Foreskin keratinocyte (primary cell): ENCODE measurements at places on chromosomes 2 and 18. TPM values are rescaled to one million over a fixed set of nuclear protein-coding genes. Genes with fewer than 3 reads are reported as not detected.
A peak's percentile ranks its signal among the peaks of the same experiment; 100 is the strongest.

Gene KLHL30
- total RNA-seq = not detected in 2 replicates

Gene CNDP1
- not detected in 2 replicates for total RNA-seq

Gene MYO3B
- total RNA-seq = 2.6 and 2.8 TPM in 2 replicates

Gene IL1F10
- not detected in 2 replicates for total RNA-seq

Gene TRIM54
- total RNA-seq = not detected in 2 replicates

Gene LYPD6
- 8.2 and 10.2 TPM in 2 replicates for total RNA-seq

Gene KIAA2012
- total RNA-seq = not detected in 2 replicates

Gene PLGLB1
- 0.28 and 0.54 TPM in 2 replicates for total RNA-seq

Gene FAM124B
- total RNA-seq = not detected in 2 replicates

Gene KCNS3
- 5.1 and 12.0 TPM in 2 replicates for total RNA-seq

Gene TRABD2A
- total RNA-seq = 1.1 and 1.5 TPM in 2 replicates

DNA sequence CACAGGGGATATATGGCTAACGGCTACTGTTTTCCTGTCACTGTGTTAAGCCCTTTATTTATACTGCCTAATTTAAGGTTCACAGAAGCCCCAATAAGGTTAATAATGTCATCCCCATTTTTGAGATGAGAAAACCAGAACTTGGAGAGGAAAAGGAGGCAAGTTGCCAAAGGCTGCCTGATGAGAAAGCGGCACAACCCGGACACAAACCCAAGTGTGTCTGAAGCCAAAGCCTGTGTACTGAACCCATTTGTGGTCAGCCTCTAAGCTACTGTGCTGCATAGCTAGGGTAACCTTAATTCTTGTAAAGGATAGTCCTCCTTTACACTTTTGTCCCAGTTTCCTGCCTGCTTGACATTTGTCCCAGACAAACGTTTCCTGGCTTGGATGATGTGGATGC lies 954.7 kb upstream of the FANCL start:
- no peak for DNase-seq

- DNase-seq = no peak
Measured at GRCh38 chr2:148643998-148644882, at the start of gene EPC2. TSS of gene EPC2 (plus strand) at chr2:148644751. CDS start at chr2:148645018, 267 bp downstream.

DNA sequence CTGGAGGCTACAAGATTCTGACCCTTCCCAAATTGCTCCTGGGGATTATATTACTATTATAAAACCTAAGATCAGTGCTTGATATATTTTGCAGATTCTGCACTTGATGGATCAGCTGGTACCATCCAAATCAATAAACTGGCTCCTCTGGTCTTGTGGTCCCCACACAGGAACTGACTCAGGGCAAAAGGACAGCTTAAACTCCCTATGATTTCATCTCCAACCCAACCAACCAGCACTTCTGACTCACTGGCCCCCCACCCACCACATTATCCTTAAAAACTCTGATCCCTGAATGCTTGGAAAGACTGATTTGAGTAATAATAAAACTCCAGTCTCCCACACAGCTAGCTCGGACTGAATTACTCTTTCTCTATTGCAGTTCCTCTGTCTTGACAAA lies 82.1 kb downstream of the TMEM163 start:
- no peak for DNase-seq

DNA sequence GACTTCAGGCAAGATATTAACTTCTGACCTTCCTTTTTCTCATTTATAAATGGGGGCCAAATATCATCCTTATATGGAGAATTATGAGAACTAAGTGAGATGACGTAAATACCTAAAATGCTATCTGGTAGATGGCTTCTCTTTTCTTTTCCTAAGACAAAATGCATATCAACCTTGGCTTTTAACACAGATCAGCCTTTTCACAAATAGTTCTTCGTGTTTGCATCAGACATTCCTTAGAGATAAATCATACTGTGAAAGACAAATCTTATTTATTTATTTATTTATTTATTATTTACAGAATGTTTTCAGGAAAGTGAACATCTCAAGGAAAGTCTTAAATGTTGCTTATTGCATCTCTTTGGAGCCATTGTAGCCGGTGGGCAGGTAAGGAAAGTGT lies 62.8 kb downstream of the NBEAL1 start:
- DNase-seq = peak; percentile 1

DNA sequence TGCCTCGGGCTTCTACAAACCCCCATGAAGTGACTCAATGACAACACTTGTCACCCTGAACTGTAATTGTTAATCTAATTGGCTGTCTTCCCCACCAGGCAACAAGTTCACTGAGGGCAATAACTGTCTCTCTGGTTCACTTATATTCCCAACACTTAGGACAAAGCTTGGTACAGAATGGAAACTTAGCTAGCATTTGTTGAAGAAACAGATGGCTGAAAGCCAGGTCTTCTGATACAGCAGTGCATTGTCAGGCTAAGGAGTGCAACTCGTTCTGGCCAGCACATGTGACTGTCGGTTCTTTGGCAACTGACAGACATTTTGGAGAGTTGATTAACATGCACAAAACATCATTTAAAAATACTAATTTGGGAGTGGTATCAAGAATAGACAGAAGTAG lies 14.6 kb upstream of the DNAJC27 start:
- DNase-seq = no peak

DNA sequence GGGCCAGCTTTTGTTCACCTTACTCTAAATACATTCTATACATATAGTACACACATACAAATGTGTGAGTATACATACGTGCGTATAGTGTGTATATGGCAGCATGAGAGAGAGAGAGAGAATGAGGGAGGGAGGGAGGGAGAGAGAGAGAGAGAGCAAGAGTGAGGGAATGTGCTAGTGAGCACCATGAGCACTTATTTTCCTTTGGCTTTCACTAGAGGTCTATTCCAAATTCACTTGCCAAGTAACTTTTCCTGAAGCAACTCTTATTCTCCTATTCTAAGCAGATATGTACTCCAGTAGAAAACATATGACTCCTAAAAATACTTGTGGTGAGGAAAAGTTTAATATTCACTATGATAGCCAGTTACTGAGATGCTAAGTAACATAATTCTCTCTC lies 85.7 kb downstream of the COBLL1 start:
- DNase-seq = no peak

GRCh38 chr2:225065882-225066281 lies 23.6 kb upstream of the DOCK10 start:
- DNase-seq = no peak

DNA sequence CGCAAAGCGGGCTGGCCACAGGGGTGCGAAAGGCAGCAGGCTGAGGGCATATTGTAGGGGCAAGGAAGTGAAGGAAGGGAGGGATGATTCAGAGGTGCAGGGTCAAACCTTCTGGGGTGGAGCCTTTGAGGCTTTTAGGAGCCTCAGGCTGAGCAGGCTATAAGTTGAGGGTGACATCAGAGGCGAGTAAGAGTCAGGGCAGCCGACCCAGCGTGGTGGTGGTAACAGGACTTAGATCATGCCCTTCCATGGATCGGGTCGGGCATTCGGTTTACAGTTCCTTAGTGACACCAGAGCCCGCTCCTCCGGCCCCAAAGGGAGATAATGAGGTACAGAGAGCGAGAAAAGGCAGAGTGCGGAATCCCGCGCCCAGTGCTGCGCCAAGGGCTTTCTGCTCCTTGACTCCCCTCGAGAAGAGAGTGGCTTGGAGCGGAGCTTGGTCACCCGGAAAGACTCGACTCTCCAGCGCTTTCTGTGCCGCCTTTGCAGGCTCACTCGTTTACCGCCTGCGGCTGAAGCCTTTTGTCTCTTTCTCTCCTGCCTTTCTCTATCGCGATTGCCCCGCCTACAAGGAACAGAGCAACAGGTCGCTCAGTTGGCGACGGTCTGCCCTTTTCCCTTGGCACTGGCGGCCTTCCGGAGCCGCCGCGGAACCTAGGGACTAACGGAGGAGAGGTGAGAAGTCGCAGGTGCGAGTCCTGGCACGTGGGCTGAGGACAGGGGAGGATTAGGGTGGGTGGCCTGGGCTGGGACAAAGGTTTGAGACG lies 720 bp downstream of the LBX2 start:
- DNase-seq = peak; percentile 34

GRCh38 chr2:37232131-37232933 lies 874 bp downstream of the NDUFAF7 start:
- peak; percentile 7 for DNase-seq

GRCh38 chr2:44112096-44112495 lies 56.6 kb upstream of the PPM1B start:
- DNase-seq = no peak

GRCh38 chr2:22748909-22749308 lies 636.1 kb upstream of the KLHL29 start:
- no peak for DNase-seq

DNA sequence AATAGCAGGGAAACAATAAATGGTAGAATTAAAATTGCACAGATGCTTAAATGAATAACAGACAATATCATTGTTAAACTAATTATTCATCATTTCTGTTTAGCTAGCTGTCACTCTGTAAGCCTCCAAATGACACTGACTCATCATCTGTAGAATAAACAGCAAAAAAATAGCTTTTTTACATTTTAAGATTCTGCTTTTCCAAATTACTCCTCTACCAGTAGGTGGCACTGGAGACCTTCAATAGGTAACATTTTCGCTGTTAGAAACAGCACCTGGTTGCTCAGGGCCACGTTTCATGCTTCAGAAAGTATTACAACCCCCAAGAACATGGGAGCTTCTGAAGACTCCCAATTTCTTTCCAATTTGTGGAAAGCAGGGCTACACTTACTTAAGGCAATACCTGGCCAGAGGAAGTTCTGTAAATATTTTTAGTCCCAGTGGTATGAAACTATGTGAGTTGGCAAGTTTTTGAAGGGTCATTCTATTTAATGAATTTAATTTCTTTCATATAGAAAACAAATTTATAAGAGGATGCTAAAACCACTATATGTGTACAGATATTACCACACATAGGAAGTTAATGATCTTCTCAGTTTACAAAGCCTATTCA lies 45.4 kb downstream of the TTN start:
- peak; percentile 38 for DNase-seq

- DNase-seq = no peak
Measured at GRCh38 chr2:11029136-11029535, 117.4 kb downstream of the KCNF1 start.

- peak; percentile 21 for DNase-seq
Measured at GRCh38 chr2:143949121-143949848, 570.6 kb downstream of the ZEB2 start.

GRCh38 chr2:37871456-37872191 lies 53.5 kb upstream of the RMDN2 start:
- DNase-seq = peak; percentile 88

DNA sequence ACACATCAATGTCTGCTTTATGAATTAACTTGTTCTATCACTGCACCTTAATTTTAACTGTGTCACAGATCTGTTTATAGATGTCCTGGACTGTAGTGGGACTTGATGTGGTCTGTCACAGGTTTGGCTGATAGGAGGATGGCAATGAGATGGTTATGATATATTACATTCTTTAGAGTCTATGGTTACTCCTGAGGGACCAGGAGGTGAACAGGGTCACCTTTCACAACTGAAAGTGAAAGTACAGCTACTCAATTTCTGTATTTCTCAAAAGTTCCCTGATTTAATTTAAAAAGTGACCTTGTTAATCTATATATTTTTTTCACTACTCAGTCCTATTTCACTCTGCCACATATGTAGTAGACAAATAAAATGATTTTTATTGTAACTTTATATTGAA lies 1284.1 kb upstream of the GYPC start:
- no peak for DNase-seq

- no peak for DNase-seq
Measured at GRCh38 chr2:1673160-1673944, 71.0 kb downstream of the PXDN start.

- no peak for DNase-seq
Measured at GRCh38 chr2:102291319-102292075, 19.9 kb upstream of the IL1RL1 start.

DNA sequence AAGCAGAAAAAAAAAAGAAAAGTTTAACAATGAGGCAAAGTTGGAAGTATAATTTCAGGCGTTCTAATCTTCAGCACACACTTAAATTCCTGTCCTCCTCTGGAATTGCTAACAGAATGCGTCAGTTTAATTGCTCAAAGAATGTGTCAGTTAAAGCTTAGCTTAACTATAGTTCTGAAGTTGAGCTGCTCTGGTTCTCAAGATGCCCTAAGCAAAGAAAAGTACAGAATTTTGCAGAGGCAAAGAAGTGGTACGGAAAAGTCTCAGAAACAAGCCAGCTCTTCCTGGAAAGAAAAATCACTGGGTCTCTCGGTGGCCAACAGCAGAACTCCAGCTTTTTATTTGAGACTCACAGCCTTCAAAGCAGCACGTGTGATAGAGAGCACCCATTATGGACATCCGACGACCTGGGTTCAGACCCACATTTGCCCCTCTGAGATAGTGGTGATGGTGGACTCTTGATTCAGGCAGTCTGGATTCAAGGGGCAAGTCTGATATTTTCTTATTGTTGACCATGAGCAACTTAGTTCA lies 22.2 kb upstream of the MYO3B start:
- DNase-seq = no peak

DNA sequence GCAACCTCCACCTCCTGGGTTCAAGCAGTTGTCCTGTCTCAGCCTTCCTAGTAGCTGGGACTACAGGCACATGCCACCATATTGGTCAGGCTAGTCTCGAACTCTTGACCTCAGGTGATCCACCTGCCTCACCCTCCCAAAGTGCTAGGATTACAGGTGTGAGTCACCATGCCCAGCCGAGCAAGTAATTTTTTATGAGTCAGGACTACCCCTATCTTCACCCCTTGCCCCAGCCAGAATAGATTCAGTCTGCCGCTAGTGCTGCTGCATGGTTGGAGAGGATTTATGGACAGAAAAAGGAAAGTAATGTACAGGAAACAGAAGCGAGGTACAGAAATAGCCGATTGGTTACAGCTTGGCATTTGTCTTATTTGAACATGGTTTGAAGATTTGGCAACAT lies 48.9 kb downstream of the BMPR2 start:
- peak; percentile 19 for DNase-seq
